ENCODE measurements at places on chromosomes 12 and 14.

DNA sequence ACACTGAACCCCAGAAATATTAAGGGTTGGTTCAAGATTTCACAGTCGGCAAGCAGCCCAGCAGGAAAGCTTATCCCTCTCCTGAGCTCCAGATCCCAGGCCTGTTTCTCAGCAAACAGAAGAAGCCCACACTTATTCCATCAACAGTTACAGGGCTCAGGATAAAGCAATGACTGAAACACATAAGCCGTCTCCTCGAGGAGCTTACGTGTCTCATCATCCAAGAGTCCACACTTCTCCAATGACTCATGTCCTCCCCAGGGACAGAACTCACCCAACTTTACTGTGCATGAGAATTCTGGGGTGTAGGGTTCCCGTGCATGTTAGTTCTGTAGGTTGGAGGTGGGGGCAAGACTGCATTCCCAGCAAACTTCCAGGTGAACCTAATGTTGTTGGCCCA is 31.2 kb downstream of the GSC start:
- DNase-seq: peak; percentile 63

DNA sequence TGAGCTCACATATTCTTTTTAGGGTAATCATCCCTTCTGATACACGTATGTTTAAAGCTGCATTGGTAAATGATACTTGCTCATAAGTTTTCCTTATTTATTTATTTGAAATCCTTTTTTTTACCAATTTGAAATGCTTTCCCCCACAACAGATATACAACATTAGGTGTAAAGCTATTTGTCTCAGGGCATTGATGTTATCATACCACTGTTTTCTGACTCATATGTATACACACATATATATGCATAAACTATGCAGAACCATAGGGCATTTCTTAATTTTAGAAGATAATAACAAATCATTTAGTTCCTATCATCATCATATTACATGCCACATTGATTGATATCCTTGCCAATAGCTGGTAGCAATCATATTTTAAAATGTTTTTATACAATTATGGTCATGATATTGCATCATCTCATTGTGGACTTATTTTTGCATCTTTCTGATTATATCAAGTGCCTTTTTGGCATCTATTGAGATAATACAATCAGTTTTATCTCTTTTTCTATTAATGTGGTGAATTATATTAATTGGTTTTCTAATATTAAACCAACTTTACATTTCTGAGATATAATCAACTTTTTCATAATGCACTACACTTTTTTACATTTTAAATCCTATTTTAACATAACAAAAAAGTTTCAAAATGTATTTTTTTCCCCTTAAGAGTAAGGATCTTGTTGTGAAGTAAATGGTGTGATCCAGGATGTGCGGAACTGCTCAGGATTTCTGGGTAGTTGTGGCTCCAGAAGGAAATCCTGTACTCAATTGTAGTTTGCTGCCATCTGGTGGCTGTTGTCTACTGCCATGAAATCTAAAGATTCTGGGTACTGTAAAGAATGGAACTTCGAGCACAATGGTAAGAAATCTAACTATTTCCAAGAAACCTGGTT is 16.7 kb downstream of the OR9K2 start:
- DNase-seq: peak; percentile 45

DNA sequence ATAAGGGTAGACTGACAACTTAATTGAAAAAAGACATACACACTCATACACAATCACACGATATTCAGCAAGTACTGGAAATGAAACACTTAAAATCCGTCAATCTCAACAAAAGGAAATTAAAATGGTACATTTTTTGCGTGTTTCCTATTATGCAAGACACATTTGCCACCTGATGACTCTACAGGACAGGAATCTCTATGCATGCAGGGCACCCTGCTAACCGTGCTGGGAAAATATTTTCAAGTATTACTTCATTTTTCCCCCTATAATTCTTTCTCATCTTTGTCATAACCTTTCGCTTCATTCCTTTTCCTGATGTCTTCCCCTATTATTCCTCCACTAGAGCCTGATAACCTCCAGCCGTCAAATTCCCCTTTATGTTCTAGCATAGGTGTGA is 150.2 kb downstream of the TMEM132D start:
- peak; percentile 96 for DNase-seq

DNA sequence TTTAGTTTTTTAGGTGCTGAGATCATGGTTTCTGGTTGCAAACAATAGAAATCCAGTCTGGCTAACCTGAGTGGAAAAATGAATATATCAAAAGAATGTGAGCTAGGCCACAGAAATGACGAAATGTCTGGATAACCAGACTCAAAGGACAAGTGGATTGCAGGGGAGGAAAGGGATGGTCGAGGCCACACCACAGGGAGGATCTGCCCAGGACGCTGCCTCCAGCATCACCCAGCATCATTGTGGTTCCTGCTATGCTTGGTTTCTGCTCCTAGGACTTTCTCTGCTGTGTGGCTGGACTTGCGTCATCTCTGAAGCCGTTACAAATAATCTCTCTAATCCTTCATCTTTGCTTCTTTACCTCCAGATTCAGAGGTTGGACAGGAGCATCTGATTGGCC is 80.4 kb downstream of the TTC8 start:
- peak; percentile 1 for DNase-seq

DNA sequence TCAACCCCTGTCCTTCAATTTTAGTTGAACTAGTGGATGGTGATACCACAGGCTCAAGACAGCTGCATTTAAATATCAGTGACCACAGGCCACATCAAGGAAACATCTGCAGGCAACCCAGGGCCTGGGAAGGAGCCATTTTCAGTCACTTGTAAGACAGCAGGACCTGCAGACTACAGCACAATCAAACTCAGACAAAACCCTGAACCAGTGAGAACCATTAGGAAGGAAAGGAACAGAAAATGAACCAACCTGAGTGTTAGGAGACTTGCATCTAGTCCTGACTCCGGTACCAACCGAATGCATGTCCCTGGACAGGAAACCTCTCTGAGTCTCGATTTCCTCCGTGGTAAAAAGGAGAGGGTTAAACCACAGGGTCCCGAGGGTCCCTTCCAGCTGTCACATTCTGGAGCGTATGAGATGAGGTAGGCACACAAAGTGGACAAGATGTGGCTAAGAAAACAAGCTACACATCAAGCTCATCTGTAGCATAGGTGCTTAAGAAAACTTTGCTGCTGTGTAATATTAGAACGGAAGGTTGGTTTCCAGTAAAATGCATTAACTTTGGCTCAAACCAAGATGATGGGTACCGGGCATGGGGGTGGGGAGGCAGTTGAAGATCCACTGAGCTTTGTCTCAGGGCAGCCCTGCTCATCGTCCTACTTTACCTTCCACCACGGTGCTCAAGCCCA is 1.6 kb upstream of the CDKN1B start:
- DNase-seq: no peak

DNA sequence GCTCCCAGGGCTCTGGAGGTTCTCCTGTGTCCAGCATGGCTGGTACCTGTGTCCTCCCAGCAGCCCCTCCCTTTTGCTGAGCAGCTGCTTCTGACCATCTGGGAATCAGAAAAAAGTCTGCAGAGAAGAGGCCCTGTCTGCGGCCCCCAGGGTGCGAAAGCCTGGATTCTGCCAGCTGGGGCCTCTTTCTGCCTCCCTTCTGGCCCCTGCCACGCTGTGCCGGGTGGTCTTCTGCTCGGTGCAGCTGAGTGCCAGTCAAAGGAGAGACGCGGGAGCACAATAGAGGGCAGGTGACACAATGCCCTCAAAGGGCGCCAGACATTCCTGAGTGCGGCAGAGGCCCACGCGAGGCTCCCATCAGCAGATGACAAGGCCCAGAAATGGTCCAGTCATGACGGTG is 12.6 kb downstream of the BTBD6 start:
- DNase-seq: no peak
